NAMALWA (cell line): ENCODE measurements at places on chromosomes 2 and 18.

DNA sequence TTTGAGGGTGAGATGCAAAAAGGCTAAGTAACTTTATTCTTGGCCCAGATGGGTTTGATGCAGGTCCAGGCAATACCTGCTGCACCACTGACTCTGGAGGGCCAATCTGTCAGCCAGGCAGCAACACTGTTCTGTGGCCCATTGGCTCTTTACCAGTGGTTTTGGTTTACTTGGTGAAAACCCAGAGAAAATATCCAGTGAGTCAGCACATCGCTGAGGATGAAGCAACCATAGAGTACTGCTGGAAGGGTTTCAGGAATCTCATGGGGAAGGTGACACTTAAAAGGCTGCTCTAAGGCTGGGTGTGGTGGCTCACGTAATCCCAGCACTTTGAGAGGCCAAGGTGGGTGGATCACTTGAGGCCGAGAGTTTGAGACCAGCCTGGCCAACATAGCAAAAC is 192.5 kb upstream of the FAM98A start:
- no peak for DNase-seq

DNA sequence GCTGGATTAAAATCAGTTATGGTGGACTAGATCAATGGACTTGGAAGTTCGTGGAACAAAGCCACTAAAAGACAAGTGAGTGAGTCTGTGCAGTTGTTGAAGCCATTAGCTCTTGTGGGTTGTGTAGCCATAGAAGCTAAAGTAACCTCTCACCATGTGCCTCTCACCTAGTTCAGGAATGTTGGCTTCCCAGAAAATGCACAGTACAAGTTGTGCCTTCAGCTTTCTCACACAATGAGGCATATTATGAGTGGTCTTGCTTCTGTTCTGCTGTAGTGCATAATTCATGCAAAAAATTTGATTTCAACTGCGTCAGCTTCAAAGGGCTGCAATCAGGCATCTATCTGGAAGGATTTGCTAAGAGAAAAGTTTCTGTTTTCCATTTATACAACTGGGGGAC is 26.2 kb downstream of the CERS6 start:
- no peak for DNase-seq

DNA sequence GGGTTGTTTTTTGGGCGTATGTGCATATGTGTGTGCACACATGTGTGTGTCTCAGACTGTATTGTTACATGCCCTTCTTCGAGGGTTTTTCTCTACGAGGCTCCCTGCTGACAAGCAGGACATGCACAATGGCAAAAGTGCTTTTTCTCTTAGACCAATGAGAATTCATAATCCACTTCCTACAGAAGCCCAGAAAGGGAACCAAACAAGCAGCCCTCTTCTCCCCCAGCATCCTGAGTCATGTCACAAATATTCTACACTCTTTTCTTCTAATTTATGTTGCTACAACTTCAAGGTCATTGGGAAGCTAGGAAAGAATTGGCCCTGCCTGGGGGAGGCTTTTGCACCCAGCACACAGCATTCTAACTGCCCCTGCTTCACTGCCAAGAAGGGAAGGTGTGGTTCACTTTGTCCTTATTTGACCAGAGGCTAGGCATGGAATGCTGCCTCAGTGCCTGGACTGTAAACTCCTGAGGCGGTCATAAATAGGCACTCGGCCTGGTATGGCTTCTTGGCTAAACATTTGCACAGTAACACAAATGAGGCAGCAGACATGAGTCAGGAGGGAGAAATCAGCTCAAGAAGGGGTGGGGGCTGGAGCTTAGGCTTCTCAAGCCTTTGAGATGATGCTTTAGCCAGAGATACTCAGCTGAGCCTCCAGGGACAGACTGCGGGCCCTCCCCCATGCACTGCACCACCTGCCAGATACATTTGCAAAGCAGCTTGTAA is 92.7 kb upstream of the KLF7 start:
- no peak for DNase-seq

- no peak for DNase-seq
These were observed 102.3 kb downstream of the OSR1 start for GRCh38 chr2:19256121-19256601.

DNA sequence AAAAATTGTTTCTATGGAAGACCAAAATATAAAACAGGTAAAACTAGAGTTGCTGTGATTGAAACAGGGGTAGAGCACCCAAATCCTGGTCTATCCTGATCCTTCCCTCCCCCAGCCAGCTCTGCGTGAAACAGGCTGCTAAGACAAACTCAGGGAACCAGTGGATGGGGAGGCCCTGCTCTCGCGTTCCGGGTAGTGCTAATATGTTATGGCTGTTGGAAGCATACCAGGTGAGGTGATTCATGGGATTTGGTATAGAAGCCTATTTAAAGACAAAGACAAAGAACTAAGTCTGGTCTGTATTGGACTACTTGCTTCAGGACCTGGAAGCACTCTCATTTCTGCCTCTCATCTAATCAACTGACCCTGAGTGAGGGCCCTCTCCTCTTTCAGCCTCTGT is 63.0 kb upstream of the CCBE1 start:
- no peak for DNase-seq

DNA sequence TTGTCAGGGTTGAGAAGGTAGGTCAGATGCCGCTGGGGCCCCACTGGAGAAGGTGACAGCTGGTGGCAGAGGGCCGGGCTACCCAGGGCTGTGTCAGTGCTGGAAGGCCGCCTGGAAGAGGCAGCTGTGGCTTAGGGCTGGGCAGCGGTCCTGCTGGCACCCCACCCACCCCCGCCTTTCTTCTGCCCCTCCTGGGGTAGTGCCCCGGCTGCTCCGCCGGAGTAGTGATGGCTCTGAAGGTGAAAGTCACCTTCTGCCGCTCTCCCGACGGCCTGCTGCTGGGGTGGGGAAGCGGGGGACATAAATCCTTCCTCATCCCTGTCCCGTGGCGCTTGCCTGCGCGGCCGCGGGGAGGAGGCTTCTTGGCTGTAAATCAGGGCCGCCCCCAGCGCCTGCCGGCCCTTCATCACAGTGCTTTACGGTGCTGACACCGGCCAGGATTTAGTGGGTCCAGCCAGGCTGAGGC is 332.2 kb downstream of the DYSF start:
- no peak for DNase-seq

- peak; percentile 65 for DNase-seq
These were observed 552 bp downstream of the CNPPD1 start for GRCh38 chr2:219175928-219176817.

DNA sequence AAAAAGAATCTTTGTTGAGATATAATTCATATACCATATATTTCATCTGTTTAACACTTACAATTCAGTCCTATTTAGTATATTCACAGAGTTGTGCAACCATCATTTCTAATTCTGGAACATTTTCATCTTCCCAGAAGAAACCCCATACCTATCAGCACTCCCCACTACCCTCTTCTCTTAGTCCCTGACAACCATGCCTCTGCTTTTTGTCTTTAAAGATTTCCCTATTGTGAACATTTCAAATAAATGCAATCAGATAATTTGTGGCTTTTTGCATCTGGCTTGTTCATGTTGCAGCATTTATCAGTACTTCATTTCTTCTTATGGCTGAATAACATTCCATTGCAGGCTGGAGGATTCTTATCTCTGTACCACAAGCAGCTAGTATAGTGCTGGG is 305.9 kb upstream of the MEX3C start:
- DNase-seq, result no peak

- no peak for DNase-seq
These were observed 31.1 kb downstream of the YPEL5 start for GRCh38 chr2:30177956-30178355.

GRCh38 chr2:178246696-178247095 is 52.4 kb downstream of the OSBPL6 start:
- DNase-seq, result no peak

DNA sequence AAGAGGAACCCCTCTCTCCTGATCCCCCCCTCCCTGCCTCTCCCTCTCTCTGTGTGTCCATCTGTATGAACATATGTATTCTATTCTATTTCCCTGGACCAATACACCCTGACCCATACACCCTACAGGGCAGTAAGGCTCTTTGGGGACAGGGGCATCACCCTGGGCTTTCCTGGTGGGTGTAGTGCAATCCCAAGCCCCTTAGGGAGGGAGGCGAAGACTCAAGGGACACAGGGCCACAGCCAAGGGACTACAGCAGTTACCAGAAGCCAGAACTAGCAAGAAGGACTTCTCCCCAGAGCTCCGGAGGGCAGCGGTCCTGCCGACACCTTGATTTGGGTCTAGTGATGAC is 214.2 kb upstream of the RAB6C start:
- DNase-seq, result no peak

GRCh38 chr2:154698721-154699574 is 453 bp downstream of the KCNJ3 start:
- no peak for DNase-seq
